Ammon's horn (tissue), 1 donor: ENCODE measurements at places on chromosomes 1 and 21.

GRCh38 chr1:220873868-220874655, 5.2 kb upstream of the HLX start:
- peak; percentile 69 for DNase-seq

DNA sequence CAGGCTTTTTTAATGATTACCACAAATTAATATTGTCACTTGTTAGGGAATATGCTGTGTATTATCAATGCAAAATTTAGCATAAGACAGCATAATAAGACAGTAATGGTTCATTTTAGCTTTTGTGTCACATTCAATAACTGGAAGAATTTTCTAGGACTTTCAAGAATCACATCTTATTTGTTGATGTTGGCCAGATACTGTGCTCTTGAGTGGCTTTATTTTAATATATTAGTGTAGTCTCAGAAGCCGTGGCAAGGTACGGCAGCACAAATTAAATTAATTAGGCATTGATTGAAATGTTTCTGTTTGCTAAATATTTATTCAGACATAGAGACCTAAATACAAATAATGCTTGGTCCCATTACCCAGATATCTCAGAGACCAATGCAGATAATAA, 10.4 kb downstream of the IFI44L start:
- no peak for DNase-seq

GRCh38 chr1:41812051-41812450, 106.7 kb downstream of the HIVEP3 start:
- DNase-seq, result peak; percentile 48

DNA sequence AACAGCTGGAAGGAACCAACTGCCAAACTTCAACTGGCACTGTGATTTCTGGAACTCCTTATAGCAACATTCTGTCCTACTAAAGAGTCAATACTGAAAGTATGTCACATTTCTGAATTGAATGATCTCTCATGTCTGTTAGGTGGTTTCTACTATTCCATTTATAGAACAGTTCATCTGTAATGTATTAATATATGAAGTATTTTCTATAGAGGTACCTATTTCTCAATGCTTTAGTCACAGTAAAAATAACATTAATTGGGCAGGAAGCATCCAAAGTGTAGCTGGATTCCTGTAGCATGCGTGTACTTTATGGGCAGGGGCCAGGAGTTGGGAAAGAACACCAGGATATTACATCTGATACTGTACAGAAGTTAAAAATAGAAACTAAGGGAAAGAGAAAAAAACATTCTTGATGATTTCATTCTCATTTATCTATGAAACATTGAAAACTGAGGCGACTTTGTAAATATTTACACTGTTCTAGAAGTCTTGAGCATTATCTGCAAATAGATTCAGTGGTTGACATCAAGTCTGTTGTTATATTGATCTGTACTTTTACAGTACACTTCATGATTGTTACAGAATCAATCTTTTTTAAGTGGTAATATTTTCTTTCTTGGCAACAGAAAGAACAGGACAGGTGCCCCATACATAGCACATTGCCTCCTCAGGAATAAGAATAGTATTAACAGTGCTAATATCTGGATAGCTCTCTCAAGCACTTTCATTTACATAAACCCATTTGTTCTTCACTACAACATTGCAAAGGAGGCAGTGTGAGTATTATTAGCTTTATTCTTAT, 6.2 kb upstream of the ZNF281 start:
- no peak for DNase-seq

- no peak for DNase-seq
Measured at GRCh38 chr21:35491114-35491513, 442.0 kb upstream of the RUNX1 start.

DNA sequence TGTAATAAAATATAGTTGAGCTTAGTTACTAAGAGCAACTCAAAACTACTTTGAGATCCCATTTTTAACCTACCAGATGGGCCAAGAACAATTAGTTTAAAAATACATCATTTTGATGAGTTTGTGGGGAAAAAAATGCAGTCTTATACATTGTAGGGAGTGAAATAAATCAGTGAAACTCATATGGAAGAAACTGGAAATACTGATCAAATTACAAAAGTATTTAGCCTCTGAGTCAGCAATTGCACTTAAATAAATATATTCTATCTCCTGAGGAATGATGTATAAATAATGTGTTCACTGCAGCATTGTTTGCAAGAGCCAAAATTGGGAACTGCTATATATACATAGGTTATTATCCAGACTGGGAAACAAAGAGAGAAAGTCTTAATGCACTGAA, 4.6 kb upstream of the SMCP start:
- DNase-seq, result no peak
